ENCODE measurements at places on chromosomes 1 and 21.

GRCh38 chr1:32684167-32684811, 18.3 kb downstream of the SYNC start:
- DNase-seq, result no peak

GRCh38 chr1:36161641-36162531, 5.9 kb downstream of the MAP7D1 start:
- DNase-seq, result no peak

DNA sequence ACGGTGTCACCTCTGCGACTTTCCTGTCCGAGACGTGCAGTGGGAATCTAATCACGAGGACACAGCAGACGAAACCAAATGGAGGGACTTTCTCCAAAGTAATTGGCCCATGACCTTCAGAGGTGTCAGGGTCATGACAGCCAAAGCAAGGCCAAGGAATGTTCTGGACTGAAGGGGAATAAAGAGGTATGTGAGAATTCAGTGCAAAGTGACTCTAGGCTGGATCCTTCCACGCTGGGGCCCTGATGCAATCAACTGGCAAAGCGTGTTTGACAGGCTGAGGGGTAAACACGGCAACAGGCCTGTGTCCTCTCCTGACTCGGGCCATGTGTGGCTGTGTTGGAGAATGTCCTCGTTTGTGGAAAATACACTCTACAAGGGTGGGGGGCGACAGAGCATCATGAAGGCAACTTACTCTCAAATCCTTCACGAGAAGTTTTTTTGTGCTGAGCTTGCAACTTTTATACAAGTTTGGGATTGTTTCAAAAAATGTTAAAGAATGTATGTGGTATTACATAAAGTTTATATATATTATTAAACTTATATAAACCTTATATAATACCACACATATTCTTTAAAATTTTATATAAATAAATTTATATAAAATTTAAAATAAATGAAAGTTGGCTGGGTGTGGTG, 1.7 kb downstream of the CFAP74 start:
- no peak for DNase-seq

DNA sequence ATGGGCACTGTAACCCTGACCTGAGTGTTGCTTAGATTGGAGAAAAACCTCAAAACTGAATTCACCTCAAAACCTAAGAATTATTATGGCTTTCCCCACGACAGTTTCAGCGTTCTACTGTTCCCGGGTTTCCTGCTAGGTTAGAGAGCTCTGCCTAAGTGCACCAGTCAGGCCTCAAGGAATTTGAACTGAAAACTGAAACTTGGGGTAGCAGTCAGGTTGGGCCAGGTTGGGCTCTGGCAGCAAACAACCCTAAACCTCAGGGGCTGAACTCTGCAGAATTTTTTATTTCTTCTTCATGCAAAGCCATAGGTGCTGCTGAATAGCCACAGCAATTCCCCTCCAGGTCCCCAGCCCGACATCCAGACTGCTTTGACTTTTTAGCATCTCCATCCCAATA, 437.0 kb upstream of the PROX1 start:
- DNase-seq, result no peak

DNA sequence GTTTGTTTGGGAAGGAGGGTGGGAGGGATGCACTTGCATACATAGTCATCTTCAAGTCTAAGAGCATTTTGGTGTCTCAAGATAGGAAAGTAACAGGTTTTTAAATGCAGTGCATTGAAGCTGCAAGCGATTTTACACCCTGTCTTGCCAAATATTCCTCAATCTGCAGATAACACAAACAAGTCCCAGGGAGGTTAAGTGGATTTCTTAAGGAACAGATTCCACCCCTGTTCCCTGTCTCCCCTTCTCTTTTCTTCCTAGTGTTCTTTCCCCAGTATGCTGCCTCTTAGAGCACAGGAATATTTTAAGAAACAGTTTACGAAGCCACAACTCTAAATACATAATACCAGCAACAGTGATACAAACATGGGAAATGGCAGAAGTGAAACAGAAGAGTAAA, 389.9 kb downstream of the PLPP3 start:
- no peak for DNase-seq

GRCh38 chr21:35048183-35048601, 910 bp downstream of the RUNX1 start:
- no peak for DNase-seq

- DNase-seq, result peak; percentile 29
Observed at GRCh38 chr1:166164995-166165660, 1.7 kb downstream of the FAM78B start.

- DNase-seq, result no peak
Observed at GRCh38 chr1:202798792-202799331, 9.4 kb downstream of the KDM5B start.

- no peak for DNase-seq
Observed at GRCh38 chr1:55380355-55380970, 165.3 kb upstream of the USP24 start.

DNA sequence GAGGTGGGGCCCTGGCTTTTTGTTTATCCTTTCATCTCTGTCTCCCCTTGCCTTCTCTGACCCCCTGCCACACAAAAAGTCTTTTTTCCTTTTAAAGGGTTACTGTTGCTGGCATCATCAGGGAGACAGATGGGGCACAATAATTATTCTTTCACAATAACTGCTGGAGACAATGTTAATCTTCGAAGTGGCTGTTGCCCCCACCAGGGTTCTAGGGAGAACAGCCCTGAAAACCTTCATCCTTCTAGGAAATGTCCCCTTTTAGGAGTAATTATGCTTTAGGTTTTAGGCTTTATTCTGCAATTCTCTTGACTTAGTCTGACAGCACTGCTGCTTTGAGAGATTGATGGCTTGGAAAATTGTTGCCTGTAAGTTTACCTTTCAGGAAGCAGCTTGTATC, 150.0 kb downstream of the NOS1AP start:
- DNase-seq, result no peak

DNA sequence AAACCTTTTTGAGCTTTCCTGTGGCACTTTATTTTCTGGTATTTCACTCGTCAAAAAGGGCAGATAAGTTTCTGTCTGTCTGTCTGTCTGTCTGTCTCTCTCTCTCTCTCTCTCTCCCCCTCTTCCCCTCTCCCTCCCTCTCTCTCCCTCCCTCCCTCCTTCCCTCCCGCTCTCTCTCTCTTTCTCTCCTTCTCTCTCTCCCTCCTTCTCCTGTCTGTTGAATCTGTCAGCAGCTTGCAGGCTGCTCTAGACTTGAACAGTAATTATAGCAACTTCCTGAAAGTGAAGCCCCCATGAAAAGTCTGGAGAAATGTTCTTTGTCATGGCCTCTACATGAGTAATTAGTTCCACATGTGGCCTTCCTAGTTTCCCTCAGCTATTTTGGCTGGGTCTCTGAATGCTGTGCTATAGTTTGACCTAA, 275.2 kb upstream of the C1orf105 start:
- no peak for DNase-seq

DNA sequence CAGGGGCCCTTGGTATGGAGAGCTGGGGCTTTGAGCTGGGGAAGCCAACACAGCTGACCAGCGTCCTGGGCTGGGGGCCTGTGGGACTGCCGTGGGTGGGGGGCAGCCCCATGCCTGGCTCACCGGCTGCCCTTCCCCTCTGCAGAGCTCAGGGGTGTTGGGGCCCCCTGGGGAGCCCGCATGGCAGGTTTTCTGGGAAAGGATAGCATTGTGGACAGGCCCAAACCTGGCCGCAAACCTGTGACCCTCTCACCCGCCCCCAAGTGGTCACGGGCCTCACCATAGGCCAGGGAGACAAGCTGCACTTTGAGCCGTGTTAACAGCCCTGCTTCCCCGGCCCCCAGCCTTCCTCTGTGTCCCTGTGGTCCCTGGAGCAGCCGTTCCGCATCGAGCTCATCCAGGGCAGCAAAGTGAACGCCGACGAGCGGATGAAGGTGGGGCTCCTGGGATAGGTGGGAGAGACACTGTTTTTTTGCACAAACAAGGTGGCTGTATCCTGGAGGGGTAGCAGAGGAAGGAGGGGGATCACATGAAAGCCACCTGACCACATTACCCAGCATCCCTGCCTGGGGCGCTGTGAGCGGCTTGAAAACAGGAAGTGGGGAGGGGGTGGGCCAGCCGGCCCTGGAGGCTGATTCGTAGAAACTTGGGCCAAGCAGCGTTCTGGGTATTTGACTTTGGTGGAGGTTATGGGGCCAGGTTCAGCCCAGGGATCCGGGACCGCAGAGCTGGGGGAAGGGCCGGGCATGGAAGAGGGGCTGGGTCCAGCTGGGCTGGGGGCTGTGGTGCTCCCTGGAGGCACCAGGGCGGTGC, 65.9 kb downstream of the PIK3CD start:
- DNase-seq, result peak; percentile 54

DNA sequence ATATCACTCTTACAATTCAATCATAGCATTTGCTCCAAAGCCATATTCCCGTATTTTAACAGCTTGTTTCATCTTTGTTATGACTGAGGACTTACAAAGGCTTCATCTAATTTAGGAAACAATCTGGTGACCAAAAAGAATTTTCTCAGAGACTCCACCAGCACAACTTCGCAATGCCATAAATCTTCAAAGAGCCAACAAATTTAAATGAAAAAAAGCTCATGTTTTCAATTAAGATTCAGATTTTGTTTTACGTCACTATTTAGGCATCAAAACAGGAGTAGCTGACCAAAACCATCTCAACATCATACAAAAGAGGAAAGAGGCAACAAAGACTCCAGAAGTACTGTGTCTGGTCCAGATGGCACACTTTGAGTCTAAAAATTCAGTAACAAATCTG, 373.3 kb downstream of the TTLL7 start:
- no peak for DNase-seq

GRCh38 chr1:217029281-217030157, 306.3 kb upstream of the ESRRG start:
- DNase-seq, result no peak

- DNase-seq, result no peak
Observed at GRCh38 chr1:109912214-109912861, 1.7 kb downstream of the CSF1 start.

- DNase-seq, result no peak
Observed at GRCh38 chr21:15097580-15097979, 32.8 kb upstream of the NRIP1 start.

GRCh38 chr1:157269656-157270375, 131.6 kb upstream of the ETV3 start:
- DNase-seq, result no peak

DNA sequence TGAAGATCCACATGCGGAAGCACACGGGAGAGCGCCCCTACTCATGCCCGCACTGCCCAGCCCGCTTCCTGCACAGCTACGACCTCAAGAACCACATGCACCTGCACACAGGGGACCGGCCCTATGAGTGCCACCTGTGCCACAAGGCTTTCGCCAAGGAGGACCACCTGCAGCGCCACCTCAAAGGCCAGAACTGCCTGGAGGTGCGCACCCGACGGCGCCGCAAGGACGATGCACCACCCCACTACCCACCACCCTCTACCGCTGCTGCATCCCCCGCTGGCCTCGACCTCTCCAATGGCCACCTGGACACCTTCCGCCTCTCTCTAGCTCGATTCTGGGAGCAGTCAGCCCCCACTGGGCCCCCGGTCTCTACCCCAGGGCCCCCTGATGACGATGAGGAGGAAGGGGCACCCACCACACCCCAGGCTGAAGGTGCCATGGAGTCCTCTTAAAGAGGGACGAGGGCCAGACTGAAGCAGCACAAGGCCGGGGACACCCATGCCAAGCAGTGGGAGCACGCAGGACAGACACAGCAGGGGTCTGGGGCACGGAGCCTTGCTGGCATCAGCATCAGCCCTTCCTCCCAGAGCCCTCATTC, 13.7 kb downstream of the ZBTB7B start:
- DNase-seq, result no peak

DNA sequence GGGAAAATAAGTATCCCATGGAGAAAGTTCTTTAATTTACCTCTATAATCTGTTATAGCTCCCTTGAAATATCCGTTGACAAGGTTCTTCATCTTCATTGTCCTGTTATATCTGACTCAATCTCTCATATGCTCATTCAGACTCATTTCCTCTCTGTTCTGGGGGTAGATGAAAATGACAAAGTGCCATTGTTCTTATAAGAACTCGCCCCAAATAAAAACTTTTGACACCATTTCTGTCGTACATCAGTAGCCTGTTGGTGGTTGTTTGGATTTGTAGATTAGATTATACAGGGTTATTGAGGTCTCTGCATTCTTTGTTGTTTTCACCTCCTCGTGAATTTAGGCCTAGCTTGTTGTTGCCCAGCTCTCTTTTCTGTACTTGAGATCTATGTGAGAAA, 55.2 kb upstream of the IPO9 start:
- no peak for DNase-seq

DNA sequence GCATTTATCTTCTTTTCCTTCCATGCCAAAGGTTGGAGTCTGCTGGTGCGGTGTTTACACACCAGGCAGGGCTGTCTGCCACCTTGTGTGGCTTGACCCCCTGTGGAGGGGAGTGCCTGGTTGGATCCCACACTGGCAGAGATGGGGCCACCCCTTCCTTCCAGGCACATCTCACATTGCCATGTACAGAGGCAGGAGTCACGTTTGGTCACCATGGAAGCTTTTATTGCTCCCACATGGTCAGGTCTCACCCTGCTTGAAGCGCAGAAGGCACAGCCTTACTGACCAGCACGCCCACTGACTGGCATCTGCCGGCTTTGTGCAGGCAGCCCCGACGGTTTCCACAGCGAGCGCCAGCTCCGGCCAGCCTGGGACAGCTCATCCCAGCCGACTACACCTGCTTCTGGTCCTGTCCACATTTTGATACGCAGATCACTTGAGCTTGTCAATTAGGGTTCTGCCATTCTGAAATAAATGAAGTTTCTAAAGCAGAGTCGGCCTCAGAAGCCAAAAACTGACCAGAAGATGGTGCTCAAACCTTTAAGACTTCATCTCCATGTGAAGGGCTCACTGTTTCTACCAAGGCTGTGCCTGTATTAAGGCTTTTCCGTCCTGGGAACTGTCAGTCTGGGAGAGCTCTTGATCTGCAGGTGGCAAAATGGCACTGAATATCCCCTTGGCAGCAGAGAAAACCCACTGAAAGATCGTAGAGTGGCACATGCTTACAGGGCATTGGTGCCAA, 35.6 kb upstream of the EPHA8 start:
- no peak for DNase-seq

DNA sequence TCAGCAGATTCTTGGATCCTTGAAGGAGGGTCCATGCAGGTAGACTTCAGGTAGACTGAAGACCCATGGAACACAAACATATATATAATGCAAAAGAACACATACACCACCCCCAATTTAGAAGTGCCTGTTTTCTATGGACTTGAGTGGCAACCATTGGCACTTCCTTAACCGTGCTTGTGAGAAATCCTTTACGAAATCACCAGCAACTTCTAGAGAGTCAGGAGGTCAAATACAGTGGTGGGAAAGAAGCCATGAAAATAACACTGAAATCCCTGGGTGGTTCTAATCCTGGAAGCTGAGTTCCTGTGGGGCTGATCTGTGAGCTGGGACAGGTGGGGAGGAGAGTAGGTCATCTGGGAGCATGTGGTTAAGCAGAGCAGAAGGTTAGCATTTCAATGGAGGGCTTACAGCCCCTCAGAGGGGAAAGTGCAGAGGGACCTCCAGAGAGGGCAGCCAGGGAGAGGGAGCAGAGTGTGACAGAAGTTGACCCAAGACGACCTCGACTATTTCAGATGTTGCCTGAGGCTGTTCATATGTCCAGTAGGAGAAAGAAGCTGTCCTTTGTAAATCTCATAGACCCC, 13.0 kb upstream of the IL10 start:
- no peak for DNase-seq

- no peak for DNase-seq
Observed at GRCh38 chr1:212205843-212206242, 79.4 kb upstream of the PPP2R5A start.
